ENCODE measurements at places on chromosomes 6 and 20.

DNA sequence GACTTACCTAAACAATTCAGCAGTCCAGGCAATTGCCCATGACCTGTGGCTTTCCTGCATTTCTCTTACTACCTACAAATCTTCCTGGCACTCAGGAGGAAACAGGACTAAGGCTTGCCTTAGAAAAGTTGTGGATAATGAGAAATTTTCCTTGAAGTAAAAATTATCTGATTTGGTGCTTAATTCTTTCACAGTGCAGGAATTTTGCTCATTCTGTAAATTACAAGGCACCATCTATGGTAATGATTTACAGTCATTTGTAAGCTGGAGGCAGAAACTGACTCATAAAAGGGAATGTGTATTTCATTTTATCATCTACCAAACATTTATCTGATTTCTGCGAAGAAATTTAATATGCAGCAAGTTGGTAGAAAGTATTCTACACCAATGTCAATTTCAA, 211.5 kb upstream of the FKBP1C start:
- no peak for DNase-seq

- no peak for DNase-seq
Observed at GRCh38 chr20:48153523-48153922, 368.2 kb upstream of the SULF2 start.

DNA sequence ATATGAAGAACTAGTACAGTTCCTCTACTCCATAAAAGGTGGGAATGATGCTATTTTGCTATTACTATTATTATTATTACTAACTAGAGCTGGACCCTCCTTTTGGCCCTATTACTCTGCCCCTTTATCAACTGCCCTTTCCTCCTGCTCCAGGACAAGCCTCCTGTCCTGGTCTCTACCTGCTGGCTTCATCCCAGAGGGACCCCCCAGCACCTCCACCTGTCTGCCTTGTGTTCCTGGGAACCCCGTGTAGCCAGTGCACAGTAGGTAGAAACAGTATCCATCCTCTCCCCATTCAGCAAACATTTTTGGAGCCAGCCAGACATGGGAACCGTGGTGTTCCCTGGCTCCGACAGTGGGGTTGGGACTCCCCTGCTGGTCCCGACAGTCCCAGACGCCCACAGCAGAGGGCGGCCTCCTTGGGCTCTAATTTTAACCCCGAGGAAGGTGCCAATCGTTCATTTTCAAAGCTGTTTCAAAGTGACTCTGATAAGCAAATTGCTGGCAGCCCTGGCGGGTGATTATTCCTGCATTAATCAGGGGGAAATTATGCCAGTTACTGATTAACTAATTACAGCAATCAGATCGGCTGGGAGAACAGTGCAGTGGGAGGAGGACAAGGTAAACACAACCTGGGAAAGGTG, 44.2 kb upstream of the MDGA1 start:
- DNase-seq, result peak; percentile 23

DNA sequence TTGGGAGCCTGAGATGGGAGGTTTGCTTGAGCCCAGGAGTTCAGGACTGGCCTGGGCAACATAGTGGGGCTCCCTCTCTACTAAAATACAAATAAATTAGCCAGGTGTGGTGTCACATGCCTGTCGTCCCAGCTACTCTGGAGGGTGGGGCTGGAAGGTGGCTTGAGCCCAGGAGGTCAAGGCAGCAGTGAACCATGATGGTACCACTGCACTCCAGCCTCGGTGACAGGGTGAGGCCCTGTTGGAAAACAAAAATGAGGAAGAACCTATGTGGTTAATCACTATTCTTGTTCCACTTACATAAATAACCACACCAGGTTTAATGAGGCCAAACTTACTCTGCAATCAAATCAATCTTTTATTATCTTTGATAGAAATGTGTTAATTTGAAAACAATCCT, 5.4 kb downstream of the PPDPF start:
- DNase-seq, result no peak

- peak; percentile 39 for DNase-seq
Observed at GRCh38 chr6:138987080-138987642, 892 bp downstream of the REPS1 start.

DNA sequence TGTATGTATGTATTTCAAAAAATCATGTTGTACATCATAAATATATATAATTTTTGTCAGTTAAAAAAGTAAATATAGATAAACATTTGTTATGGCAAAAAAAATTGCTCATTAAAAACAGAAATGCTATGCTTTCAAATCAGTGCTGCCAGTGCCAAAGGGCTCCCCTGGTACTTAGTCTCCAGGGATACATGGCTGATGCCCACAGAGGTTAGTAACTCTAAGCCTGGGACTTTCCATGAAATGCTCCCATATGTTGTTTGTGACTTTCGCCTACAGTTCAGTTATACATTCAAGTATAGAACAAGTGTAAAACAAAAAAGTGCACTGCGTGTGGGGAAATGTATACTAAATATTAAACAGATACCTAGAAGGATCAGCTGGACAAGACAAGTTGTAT, 104.0 kb downstream of the TENT5A start:
- DNase-seq, result no peak

DNA sequence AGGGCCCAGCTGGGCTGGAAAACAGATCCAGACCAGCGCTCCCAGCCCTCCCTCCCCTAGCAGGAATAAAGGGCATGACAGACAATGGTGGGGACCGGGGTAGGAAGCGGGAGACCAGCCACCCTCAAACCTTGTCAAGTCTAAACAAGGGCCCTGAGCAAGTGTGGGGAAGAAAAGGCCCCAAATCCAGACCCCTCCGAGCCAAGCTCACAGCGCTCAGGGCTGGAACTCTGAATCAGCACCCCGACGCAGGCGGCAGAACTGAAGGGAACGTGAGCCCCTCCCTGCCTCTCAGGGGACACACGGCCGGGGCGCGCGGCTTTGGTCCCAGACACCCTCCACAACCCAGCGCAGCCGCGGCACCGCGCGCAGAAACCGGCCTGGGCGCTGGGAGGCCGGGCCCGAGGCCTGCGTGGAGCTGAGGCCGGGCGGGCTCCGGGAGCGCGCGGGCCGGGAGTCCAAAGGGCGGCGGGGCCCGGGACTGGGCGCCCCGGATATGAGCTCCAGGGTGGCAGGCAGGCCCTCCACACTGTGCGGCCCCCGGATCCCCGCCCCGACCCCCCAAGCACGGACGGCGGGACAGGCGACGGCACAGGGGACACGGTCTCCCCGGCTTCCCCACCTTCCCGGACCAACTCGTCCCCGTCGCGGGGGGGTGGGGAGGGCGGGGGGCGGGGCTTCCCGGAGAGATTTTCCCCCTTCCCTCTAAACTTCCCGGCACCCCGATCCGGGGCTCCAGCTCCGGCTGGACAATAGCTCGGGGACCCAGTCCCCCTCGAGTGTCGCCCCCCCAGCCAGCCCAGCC, 641 bp downstream of the TEAD3 start:
- DNase-seq, result peak; percentile 70

DNA sequence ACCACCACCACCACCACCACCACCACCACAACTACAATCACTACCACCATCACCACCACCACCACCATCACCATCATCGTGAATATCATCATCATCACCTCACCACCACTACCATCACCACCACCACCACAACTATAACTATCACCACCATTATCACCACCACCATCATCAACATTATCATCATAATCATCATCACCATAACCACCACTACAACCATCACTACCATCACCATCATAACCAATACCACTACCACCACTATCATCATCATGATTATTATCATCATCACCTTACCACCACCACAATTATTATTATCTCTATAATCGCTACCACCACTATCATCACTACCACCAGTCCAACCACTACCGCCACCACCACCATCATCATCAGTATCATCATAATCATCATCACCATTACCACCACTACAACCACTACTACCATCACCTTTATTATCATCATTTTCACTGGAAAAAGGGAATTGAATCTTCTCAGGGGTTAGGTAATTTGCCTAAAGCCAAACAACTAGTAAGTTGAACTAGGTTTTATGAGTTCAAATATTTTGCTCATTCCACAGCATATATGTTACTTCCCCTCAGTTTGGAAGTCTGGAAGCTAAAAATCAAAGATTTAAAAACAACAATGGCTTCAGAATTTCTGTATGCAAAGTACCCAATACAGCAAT, 8.3 kb downstream of the RIPOR2 start:
- DNase-seq, result no peak
